NCI-H2029 treated with DMSO at 0.1 percent for 48 hours (cell line): ENCODE measurements at places on chromosomes 5 and 9.
A peak's percentile ranks its signal among the peaks of the same experiment; 100 is the strongest.

DNA sequence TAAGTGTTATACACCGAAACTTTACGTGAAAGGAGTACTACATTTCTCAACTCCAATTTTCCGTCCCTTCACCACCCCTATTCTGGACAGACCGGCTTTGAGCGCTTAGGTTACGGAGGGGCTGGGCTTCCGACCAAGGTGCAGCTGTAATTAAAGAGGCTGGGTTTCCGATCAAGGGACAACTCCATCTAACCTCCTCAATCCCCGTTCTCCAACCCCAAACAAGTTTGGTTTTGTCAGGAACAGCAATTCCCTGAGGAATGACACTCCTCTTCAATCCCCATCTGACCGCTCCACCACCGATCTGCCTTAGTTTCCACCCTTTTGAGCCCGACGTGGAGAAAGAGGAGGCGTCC, 577 bp downstream of the TUT7 start:
- DNase-seq = no peak

GRCh38 chr5:127941646-127942045, 141.9 kb upstream of the SLC12A2 start:
- DNase-seq = no peak

DNA sequence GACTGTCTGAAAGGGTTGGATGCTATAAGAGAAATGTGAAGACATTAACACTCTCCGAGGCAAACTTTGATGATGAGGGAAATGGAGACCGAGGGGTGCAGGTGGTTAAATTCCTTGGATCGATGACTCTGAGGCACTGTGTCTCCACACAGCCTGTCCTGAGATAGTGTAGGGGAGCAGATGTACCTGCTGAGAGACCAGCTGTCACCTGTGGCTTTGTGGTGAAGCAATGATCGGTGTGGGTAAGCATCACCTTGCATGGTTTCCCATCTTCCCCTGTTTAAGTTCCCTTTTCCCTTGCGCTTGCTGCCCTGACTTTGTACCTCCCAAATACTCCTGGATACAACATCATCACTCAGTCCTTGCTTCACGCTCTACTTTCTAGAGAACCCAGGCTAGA, 9.8 kb upstream of the MIER3 start:
- no peak for DNase-seq

- DNase-seq = peak; percentile 88
Observed at GRCh38 chr5:51225789-51226742, 157.2 kb upstream of the ISL1 start.

DNA sequence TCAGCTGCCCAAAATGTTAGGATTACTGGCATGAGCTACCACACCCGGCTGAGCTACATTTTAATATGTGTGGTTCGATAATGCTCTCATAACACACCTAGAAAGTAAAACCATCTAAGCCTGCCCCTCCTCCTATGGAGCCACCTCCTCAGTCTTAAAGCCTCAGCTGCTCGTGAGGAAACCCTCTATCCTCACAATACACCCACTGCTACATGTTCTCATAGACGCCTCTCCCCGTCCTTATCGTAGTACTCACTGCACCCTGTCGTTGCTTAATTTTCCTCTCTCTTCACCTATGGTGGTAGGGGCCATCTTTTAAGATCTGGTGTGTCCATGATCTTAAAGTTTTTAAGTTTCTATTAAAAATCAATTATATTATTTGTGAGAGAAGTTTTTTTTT, 72.9 kb downstream of the RCL1 start:
- DNase-seq = no peak

- DNase-seq = no peak
Observed at GRCh38 chr9:122307925-122308324, 43.2 kb downstream of the MRRF start.

DNA sequence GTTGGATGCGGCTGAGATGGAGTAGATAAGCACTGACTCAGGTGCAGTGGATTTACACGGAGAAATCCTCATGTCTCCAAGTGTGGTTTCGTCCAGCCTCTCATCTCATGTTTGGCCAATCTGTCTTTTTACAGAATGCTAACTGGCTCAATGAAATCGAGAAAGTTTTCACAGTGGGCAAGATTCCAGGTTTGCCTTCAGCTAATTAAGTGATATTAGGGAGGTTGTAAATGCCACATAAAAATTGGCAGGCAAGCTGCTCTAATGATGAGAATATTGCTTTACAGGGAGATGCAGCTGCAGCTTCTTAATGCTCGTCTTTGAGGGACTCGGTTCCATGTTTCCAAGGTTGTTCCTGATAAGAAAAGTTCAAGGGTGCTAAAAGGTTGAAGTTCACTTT, 23.7 kb downstream of the BARHL1 start:
- no peak for DNase-seq

DNA sequence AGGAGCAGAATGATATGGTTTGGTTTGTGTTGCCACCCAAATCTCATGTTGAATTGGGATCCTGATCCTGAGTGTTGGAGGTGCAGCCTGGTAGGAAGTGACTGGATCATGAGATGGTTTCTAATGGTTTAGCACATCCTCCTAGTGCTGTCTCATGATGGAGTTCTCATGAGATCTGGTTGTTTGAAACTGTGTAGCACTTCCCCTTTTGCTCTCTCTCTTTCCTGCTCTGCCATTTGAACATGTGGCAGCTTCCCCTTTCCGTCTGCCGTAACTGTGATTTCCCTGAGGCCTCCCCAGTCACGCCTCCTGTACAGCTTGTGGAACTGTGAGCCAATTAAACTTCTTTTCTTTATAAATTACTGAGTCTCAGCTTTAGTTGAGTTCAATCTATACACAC, 756.8 kb upstream of the CDH6 start:
- DNase-seq = no peak

DNA sequence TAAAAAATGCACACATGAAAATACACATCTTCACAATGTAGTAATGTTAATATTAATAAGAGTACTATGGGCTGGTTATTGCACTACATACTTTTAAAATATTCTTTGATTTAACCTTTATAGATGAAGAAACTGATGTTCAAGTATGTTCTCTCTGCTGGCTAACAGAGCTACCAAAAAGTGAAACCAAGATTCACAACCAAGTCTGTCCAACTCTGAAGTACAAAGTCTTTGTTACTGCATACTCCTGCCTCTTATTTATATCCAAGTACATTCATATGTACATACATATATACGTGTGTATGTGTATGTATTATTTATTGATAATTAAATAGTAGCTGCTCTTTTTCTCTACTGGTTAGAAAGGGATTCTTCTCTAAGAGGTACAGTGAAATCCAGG, 325.6 kb downstream of the BNC2 start:
- DNase-seq = no peak

GRCh38 chr9:135956802-135957174, 4.4 kb downstream of the UBAC1 start:
- no peak for DNase-seq

- peak; percentile 55 for DNase-seq
Observed at GRCh38 chr5:59506285-59506877, 387.1 kb downstream of the PDE4D start.

DNA sequence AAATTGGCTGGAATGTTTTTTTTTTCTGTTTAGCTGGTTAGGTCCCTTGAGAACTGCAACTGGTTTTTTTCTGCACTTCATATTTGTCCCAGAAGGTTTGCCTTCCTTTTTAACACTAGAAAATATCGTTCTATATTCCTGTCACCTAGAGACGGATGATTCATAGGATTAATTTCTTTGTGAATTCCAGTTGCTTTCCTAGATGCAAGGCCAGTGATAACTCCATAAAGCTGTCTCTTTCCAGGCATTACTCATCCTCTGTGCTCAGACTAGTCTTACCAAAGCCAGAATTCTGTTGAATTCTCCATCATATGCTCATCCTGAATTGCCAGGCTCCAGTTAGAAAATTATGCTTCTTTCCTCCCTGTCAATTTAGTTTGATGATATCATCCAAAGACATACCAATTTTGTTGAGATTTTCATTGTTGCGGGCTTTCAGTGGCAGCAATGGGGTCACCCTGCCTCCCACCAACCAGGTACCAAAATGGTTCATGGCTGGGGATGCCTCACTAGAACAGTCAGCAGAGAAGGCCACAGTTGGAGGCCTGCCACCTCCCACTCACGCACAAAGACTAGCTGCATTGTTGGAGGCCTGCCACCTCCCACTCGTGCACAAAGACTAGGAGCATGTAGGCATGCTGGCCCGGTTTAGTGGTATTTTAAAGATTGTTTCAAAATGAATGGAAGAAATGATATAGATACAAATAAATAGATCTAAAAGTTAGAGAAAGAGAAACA, 8.5 kb downstream of the BAAT start:
- no peak for DNase-seq

DNA sequence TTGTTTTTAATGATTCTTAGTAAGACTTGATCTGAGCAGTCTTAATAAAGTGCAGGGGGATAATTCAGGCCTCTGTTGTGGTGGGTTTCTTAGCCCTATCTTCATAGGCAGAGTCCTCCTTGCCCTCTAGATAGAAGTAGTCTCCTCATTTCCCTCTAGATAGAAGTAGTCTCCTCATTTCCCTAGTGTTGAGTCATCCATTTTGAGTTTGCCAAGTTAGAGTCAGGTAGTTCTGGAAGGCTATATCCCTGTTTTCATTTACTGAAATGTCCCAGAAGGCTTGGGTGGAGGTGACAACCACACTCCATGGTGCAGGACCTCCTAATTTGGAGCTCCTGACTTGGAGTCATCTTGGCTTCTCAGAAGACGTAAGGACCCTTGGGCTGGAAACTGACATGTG, 384.6 kb downstream of the MLLT3 start:
- DNase-seq = no peak

DNA sequence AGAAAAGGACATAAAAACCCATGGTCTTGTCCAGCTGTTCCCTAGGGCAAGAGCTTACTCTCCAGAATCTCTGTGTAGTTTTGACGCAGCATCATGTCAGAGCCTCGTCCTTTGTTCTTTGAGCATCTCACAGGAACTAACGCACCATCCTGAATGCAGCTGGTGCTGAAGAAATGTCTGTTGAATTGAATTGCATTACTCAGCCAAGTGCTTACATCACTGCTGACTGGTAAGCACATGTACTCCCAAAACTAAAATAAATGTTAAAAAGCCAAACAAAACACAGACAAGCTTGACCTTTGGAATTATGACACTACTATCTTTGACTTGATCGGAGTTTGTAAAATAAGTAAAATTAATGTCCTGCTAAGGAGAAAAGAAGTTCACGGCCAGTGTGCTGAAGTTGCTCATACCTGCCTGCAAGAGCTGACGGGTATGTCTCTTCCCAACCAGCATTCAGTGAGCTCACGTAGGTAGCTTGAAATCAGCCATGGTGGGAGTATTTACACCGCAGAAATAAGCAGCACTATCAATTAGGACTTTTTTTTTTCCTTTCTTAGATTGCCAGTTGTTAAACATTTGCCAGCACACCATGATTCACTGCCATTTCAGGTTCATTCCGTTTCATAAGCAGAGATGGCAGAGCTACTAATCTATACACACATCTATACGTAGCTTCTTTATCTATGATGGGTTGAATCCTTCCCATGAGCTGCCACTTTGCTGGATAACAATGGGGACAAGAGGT, 310.6 kb upstream of the MSX2 start:
- no peak for DNase-seq

GRCh38 chr5:56746553-56747339, 68.6 kb upstream of the MAP3K1 start:
- no peak for DNase-seq

DNA sequence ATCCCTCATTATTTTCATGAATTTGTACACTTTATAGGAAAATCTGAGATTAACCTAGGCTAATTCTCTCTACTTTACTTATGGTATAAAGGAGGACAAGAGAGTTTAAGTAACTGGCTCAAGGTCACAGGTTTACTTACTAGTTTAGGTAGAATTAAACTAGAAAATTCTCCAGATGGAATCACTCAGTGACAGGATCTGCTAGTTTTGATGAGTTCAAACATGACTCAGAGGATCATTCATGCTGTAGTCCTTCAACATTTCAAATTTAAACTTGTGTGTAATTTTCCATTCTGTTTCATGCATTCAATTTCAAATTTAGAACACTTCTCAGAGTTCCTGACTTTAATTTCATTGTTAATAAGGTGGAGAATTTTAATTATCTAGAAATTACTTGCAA, 485.7 kb upstream of the TUSC1 start:
- DNase-seq = no peak

DNA sequence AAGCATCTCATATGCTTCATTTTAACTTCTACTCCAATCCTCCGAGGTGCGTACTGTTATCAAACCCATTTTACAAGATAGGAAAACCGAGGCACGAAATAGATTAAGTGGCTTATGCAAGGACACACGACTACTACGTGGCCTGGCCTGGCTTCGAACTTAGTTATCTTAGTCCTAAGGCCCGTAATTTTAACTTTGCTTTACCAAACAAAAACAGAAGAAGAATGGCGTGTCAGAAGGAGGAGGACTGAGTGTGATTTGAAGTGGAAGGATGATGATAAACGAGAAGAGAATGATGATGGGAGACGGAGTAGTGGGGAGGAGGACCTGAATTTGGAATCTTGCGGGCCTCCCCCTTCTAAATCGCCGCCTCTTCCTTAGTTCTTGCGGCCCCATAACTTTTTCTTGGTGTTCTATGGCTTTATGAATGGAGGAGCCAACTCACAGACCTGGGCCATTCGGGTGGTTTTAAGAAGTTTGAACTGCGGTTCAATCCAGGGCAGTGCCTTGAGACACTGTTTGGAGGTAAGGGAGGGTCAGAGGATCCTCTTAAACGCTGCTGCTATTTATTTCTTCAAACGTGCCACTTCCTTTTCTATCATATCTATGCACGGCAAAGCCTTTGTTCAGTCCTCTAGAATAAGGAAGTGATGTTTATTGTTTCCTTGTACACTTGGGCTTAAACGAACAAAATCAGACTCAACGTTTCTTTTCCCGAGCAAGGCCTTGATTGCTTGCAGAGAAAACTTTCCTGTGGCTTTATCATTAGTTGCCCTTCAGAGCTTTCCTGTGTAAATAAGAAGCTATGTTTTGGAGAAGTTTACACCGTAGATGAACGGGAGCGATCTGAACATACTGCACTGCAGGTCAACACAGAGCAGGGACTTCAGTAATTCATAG, 795 bp downstream of the CNOT8 start:
- DNase-seq = peak; percentile 20

GRCh38 chr9:21030389-21031035, 928 bp downstream of the HACD4 start:
- DNase-seq = no peak

DNA sequence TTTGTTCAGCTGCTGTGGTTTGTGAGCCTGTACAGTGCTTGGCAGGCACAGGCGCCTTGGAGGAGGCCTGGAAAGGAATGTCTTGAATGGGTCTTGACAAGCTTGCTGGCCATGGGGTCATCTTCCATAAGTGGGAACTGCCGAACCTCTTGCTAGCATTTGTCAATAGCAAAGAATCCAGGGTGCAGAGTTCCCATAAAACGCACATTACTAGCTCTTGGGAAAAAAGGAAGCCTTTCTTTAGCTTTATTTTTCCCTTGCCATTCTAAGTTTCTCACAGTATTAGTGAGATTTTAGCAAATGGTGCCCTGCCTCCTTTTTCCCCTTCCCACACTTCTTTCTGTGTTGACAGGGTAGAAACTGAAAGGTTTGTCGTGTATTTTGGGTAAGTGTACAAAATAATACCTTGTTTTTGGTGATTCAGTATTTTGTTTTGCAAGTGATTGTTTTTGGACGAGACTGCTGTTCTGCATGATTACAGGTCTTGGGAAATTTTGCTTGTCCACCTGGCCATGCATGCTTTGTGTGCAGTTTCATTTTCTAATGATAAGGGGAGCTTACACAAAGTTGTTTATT, 82.0 kb downstream of the ADGRV1 start:
- no peak for DNase-seq
